ENCODE measurements at places on chromosomes 7 and 10.

GRCh38 chr10:88851706-88852105, at the start of gene ANKRD22:
TSS of gene ANKRD22 (minus strand) at chr10:88851844. CDS start at chr10:88851607, 237 bp downstream.
- no peak for DNase-seq

- no peak for DNase-seq
Measured at GRCh38 chr10:91313-91712, 42.2 kb upstream of the TUBB8 start.

DNA sequence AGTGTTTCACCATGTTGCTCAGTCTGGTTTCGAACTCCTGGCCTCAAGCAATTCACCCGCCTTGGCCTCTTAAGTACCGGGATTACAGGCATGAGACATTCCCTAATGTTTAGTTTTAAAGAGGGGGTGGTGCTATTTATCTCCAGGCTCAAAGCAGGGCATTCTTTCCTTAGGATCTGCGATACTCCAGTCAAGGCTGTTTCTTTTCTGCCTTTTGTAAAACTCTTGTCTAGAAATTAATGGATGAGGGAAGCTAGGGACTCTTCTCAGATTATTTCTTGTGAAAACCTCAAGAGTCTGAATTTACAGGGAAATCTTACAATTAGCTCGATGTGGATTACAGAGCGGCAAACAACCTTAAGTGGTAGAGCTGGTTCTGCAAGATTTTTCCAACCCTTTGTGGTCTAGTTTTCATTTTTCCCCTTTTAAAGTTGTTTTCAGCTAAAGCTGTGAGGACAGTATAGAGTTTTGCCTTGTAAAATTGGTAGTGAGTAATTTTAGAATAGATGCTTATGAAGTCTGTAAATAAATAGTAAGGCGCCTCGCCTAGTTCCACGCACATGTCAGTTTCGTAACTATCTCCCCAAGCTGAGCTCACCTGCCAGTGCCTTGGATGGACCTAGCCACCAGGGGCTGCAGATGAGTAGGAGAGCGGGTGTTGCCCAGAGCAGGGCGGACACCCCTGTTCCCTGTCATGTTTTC, 53.1 kb downstream of the CUX1 start:
- DNase-seq, result no peak

DNA sequence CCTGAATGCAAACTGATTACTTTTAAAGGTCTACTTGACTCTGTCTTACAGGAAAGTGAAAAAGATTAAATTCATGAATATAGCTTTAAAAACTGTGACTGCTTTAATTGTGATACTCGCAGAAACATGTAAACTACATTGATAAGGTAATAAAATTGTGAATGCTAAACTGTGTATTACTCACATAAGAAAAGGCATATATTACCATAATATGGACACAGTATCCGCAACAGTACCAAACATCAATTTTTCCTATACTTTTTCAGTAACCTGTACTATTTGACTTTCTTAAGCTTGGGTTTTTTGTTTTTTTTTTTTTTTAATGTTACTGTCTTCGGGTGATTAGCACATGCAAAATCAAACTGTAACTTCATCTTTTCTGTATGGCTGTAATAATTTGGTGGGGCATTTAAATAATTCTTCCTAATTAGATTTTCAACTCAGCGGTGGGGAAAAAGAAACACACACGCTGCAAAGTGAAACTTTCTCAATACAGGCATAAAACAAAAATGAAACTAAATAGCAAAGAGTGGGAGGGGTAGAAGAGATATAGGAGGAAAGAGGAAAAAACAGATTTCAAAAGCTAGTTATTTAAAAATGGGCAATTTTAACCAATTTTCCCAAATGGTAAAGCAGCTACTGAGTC, 23.2 kb downstream of the NT5C3A start:
- DNase-seq, result no peak

DNA sequence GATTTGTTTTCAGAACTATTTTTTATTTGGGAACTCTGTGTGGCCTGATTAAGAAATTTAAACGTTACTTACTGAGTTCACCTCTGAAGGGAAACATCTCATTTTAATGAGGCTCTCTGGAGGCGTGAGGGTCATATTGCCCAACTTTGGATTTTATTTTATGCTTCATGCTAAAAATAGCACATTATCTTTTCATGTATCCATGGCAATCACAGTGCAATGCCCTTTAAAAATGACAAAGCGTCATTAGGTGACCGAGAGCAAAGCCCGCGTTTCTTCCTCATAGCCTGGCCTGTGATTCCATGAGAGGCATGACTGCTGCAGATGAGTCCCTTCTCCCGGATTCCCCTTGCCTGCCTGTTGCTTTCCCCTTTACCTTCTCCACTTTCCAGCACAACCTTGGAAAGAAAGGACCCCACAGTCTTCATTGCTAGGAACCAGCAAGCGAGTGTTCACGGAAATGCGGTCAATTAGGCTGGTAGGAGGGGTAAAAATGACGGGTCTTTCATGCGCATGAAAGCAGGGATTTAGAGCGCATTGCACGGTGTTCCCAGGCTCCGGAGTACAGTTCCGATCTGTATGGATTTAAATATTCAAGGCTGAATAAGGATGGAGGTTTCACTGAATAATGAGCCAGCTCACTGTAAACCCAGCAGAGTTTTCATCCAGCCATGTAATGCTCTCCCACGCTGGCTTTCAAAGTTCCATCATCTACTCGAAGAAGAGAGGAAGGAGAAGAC, 98.2 kb upstream of the PITRM1 start:
- no peak for DNase-seq

DNA sequence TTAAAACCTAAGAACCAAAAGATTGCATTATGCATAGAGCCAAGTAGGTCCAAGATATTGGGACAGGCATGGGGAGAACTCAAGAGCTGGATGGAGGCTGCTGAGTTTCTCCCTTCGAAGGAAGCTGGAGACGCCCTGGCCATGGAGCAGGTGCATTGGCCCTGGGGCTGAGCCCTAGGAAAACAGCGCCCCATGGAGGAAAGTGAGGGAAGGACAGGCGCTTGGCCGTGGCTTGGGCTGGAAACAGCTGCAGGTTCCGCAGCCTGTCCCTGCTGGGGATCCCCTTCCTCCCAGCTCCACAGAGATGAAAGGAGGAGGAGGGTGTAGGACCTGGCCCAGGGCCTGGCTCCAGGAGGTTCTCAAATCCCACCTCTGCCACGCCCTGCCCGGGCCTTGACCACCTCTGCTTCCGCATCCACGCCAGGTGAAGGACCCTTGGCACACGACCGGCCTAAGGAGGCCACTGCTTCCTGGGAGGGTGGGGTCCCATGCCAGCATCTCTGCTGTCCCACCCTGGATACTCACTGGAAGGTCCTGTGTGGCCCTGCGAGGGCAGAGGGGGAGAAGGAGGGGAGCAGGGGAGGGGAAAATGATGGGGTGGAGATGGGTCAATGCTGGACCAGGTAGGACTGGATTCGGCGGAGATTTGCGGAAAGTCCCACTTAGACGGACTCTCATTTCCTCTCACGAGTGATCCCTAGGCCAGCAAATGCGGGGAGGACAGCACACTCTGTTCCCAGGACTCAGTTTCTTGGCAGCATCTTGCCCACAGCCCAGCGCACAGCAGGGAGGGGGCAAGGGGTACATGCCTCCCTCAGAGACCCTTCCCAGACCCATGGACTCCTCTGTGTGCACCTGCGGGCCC, 258.6 kb upstream of the TCERG1L start:
- DNase-seq, result no peak

- DNase-seq, result no peak
Measured at GRCh38 chr10:122519144-122519543, 41.4 kb upstream of the DMBT1 start.

DNA sequence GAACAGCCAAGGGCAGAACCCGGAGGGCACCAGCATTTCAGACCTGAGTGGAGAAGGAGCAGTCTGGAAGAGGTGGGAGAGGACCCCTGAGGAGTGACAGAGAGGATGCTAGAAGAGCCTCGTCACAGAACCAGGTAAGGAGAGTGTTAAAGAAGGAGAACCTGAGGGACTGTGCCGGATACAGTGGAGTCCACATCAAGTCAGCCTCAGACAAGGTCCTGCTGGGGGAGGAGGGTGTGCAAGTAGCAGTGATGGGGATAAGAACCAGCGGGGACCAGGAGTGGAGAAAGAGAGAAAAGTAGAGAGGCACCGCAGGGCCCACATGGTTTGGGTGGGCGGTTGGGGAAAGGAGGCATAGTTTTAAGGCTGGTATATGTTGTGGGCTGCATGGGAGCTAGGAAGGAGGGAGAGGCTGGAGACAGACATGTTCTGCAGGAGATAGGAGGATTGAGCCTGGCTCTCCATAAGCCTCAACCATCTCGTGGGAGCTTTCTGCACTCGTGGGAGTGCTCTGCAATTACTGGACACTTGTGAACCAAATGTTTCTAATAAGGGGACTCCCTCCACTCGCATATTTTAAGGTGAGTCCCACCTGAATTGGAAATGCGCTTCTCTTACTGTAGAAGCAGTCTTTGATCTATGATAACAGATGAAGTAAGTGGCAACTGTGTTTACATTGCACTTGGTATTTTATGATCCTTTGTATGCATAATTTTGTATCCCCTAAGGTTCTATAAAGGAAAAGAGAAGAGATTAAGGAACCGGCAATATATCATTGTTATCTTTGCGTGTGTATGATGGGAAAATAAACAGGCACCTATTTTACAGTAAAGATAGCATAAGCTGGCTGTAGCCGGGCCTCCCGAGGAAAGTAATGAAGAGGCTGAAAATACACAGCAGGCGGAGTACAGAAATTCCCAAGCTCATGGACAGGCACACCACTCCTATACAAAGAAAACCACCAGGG, 154.8 kb downstream of the ADAM12 start:
- DNase-seq, result no peak

- no peak for DNase-seq
Measured at GRCh38 chr7:83452256-83452655, 196.7 kb downstream of the SEMA3E start.

DNA sequence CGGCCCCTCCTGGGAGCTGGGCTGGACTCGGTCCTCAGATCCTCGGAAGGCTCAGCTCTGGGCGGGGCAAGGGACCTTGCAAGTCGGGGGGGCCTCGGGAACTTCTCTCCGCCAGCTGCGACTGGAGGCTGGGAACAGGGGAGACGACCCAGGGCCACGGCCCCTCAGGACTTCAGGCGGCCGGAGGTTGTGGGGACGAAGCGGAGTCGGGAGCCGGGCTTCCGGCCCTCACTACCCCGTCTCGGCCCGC, 2.6 kb downstream of the ADIRF start:
- no peak for DNase-seq

DNA sequence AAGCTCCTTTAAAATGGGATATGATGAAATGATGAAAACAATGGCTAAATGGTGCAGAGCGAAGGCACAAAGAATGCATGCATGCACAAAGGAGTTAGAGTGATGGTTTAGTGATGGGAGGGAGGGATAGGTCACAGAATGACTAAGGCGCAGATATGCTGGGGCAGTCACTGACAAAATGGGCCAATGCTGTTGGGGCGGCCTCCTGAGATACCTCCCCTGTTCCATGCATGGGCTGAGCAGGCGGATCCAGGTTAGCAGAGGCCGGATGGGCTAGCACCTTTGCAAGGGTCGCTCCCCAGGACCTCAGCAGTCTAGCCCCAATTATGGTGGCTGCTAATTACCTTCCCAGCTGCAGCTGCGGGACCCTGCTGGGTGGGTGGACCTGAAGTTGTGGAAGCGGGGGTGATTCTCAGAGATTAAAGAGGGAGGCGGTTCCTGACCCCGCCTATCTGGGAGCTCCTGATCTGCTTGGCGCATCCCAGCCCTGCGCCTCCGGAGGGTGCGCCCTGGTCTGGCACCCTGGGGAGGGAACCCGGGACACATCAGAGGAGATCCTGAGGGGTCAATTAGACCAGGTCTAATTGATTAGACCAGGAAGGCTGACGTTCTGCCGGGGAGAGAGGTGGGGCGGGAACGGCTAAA, 175.0 kb downstream of the CYP26A1 start:
- no peak for DNase-seq

GRCh38 chr7:7703427-7703826, 15.0 kb downstream of the RPA3 start:
- no peak for DNase-seq

DNA sequence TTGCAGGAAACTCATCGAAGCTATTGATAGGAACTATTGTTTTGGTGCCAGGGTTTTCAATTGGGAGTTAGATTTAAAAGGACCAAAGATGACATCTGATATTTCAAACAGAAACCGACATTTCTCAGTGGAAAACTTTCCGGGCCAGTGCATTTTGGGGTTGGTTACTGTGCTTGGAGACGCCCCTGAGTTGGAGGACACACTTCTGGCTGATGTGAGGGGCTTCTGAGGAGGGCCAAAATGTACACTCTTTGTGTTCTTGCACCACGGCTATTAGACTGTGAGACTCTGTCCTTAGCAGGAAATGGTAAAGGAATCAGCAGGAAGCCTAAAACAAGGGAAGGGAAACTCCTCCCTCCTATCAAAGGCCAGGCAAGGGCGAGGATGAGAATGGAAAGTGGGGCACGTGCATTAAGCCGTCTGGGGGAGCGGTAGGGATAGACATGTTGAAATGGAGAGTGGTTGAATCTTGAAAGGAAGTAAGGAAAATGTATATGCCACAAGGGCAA, 1.8 kb upstream of the SRGN start:
- no peak for DNase-seq

GRCh38 chr10:127102176-127102575, 94.2 kb downstream of the INSYN2A start:
- no peak for DNase-seq

- no peak for DNase-seq
Measured at GRCh38 chr10:124943301-124944092, 1.6 kb downstream of the ZRANB1 start.

DNA sequence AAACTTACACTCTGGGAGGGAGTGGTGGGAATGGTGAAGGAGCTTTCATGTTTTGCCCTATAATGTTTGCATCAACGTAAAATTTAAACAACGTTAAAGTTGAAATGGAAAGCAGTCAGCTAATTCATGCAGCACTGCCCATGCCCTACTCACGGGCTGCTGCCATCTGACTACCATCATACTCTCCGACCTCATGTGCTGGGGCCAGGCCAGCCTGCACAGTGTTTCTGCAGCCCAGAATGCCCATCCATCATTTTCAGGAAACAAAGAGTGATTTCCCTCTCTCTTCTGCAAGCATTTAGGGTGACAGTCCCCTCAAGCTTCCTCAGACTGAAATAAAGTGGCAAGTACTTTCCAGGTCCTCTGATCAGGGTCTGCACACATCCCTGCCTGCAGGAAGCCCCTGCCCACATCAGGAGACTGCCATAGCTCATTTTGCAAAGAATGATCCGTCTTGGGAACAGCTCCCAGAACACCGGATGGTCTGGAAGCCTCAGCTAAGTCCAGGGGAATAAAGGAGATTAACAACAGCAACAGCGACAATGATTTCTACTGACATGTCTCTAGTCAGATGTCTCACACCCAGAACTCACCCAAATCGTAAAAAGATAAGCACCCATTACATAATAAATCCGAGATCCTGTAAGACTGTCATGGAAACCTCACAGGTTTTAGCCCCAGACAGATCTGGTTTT, 40.3 kb downstream of the ARHGAP22 start:
- DNase-seq, result no peak

GRCh38 chr7:50834679-50835078, 52.0 kb upstream of the GRB10 start:
- DNase-seq, result no peak

DNA sequence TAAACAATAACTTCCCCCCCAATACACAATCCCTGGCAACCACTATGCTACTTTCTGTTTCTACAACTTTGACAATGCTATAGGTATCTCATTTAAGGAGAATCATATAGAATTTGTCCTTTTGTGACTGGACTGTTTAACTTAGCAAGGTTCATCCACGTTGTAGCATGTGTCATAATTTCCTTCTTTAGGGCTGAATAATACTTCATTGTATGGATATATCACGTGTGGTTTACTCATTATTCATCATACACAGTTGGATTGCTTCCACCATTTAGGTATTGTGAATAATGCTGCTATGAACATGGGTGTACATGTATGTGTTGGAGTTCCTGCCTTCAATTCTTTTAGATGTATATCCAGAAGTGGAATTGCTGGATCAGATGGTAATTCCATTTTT, 111.0 kb downstream of the LMBR1 start:
- DNase-seq, result no peak
